ENCODE measurements at places on chromosomes 5 and 9.
A peak's percentile ranks its signal among the peaks of the same experiment; 100 is the strongest.

DNA sequence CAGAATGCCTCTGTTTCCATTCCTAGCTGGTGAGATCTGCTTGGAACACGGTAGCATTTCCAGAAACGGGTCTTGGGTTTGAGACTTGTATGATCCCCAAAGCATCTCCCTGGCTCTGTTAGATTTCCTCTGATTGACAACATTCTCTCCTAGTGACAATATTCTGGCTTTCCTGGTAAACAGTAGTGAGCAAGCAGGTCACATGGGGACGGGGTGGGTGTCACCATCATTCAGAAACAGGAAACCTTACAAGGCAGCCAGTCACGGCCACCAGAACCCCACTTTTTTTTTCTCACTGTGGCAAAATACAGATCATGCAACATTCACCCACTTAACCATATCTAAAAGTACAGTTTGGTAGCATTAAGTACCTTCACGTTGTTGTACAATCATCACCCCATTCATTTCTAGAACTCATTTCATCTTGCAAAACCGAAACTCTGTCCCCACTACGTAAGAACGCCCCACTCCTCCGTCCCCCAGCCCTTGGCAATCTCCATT, 90.1 kb upstream of the LMX1B start:
- H3K36me3 ChIP-seq = no peaks in the 10 kb centered on the region
- no peak for DNase-seq
- peaks cover 8% of the 10 kb centered on the region for H3K4me1 ChIP-seq

DNA sequence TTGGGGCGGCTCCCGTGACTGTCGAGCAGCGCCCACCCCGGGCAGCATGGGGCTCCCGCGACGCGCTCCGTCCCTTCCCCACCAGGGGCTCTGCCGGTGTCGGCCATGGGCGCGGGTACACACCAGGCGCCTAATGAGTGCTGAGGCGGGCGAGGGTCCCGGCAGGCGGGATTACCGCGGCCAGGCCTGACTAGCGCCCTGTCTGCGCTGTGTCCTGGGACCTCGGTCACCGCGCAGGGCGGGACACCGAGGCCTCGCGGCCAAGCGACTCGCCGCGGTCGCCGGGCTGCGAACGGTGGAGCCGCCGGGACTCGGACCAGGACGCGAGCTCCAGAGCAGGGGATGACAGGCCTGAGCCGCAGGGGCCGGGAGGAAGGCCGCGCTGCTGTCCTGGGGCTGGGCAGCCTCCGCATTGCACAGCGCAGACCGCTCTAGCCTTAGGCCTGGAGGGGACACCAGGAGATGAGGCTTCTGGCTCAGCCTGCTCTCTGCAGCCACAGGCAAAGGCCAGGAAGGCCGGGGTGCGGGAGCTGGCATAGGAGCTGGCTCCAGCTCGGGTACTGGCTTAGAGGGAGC, 14.1 kb downstream of the LCN10 start:
- H3K27me3 ChIP-seq = no peaks in the 10 kb centered on the region
- peaks cover 45% of the 10 kb centered on the region for H3K4me1 ChIP-seq
- DNase-seq = no peak
- H3K4me3 ChIP-seq = peak overlapping the region; percentile 76
- peak overlapping the region; percentile 62 for H3K27ac ChIP-seq

GRCh38 chr9:73402081-73403028, 250.7 kb downstream of the ANXA1 start:
- no peaks in the 10 kb centered on the region for H3K4me1 ChIP-seq
- H3K27ac ChIP-seq = no peak overlapping the region
- H3K36me3 ChIP-seq = no peaks in the 10 kb centered on the region
- H3K4me3 ChIP-seq = no peak overlapping the region
- no peak for DNase-seq
- no peaks in the 10 kb centered on the region for H3K27me3 ChIP-seq

DNA sequence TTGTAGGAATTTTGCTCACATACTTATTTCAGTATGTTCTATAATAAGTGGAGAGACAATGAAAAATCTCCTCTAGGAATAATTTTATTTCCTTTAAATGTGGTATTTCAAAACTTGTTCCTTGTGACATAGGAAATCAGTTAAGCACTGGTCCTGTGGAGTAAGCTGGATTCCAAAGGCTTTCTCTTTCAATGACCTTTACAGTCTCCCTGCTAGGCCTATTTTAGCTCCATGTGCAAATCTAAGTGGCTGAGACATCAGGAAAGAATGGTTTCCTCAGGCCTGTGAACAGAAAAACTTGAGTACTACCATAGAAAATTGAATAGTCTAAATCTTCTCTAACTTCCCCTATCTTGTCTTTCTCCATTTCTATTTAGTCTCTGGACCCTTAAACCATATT, 514.2 kb upstream of the TLE4 start:
- no peak overlapping the region for H3K27ac ChIP-seq
- no peaks in the 10 kb centered on the region for H3K4me1 ChIP-seq
- no peaks in the 10 kb centered on the region for H3K36me3 ChIP-seq
- H3K4me3 ChIP-seq = no peak overlapping the region

DNA sequence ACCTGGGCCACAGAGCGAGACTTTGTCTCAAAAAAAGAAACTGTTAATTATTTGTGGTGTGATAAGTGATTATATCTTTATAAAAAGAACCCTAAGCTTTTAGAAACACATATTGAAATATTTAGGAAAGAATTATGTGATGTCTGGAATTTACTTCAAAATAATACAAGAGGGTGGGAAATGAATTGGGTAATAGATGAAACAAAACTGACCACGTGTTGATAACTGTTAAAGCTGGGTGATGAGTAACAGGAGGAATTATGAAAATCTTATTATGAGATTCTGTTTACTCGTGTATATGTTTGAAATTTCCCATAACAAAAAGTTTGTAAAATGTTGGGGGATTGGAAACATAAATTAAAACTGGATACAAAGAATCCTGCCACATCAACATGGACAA, 33.0 kb upstream of the PPP2CA start:
- no peak overlapping the region for H3K27ac ChIP-seq
- H3K36me3 ChIP-seq = no peaks in the 10 kb centered on the region
- H3K4me3 ChIP-seq = no peak overlapping the region
- DNase-seq = no peak
- no peaks in the 10 kb centered on the region for H3K4me1 ChIP-seq
- no peaks in the 10 kb centered on the region for H3K27me3 ChIP-seq

GRCh38 chr5:163261647-163262269, 175.6 kb upstream of the CCNG1 start:
- no peaks in the 10 kb centered on the region for H3K4me1 ChIP-seq
- H3K27ac ChIP-seq = no peak overlapping the region
- no peak overlapping the region for H3K4me3 ChIP-seq

DNA sequence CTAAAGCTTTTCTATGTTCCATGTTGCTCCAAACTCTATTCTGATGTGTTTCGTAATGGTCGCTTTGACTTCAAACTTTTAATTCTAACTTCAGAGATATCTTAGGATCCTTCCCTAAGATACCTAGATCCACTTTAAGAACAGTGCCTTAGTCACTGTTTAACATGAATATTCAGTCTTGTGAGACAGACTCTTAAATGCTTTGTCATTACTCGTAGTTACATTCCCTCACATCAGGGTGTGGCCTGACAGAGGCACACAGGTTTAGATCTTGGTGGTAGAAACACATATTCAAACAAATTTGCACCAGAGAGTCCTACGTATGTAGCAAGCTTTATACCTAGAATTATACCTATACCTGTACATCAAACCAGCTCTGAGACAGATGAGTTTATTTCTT, 687.0 kb upstream of the C9orf72 start:
- no peaks in the 10 kb centered on the region for H3K4me1 ChIP-seq
- H3K36me3 ChIP-seq = no peaks in the 10 kb centered on the region
- no peak for DNase-seq
- H3K27ac ChIP-seq = no peak overlapping the region
- no peaks in the 10 kb centered on the region for H3K27me3 ChIP-seq

DNA sequence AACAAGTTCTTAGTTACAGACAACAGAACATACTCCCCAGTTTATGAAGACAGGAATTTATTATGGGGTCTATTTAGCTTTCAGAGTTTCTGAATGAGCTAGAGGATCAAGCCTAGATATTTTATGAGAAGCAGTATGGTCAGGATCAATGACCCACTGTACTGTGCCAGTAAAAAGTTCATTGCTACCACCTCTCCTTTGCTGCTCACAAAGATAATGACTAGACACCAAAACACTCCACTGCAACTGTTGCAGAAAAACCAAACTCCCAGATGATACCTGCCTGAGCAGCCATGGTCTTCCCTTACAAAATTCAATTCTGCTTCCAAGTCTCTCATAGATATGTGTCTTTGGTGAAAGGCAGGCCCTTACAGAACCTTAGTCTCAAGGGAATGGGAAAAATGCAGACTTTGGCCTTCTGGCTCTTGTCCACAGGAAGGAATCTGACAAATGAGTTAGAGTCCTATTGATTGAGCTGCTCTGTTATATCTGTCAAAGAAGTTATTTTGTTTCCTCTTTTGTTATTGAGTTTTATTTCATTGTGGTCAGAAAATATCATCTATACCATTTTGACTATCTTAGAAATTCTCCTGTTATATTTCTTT, 74.7 kb upstream of the RASGRF2 start:
- peaks cover 8% of the 10 kb centered on the region for H3K4me1 ChIP-seq
- no peak overlapping the region for H3K4me3 ChIP-seq
- no peaks in the 10 kb centered on the region for H3K27me3 ChIP-seq
- no peak for DNase-seq

DNA sequence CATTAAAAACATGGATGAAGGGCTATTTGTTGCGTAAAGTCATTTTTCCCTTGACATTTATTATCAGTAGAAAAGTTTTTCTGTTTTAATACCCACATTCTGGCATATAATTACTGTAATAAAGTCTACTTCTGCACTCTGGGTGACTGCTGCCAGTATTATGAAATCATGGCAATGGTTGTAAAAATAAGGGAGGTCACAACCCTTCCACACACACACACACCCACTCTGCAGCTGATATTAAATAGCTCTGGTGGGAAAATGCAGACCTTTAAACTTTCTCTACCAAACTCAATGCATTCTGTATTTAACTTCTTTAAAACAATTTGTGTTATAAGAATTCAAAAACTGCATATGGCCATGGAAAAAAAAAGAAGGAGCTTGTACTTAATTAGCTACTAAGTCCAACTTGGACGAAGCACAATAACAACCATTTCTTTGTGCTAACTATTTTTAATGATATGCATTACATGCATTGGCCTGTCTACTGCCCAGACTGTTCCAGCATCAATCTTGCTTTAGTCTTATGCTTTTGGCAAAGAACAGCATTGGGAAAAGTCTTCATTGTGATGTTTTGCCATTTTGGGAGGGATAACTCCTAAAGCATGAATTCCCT, 137.6 kb upstream of the MAP3K1 start:
- no peak overlapping the region for H3K4me3 ChIP-seq
- DNase-seq = no peak
- peaks cover 29% of the 10 kb centered on the region for H3K4me1 ChIP-seq
- H3K27ac ChIP-seq = no peak overlapping the region
- no peaks in the 10 kb centered on the region for H3K36me3 ChIP-seq

- no peaks in the 10 kb centered on the region for H3K27me3 ChIP-seq
- H3K27ac ChIP-seq = peak overlapping the region; percentile 84
- peaks cover 58% of the 10 kb centered on the region for H3K4me1 ChIP-seq
- no peaks in the 10 kb centered on the region for H3K36me3 ChIP-seq
Observed at GRCh38 chr9:34592895-34593601, 3.5 kb upstream of the CNTFR start.

DNA sequence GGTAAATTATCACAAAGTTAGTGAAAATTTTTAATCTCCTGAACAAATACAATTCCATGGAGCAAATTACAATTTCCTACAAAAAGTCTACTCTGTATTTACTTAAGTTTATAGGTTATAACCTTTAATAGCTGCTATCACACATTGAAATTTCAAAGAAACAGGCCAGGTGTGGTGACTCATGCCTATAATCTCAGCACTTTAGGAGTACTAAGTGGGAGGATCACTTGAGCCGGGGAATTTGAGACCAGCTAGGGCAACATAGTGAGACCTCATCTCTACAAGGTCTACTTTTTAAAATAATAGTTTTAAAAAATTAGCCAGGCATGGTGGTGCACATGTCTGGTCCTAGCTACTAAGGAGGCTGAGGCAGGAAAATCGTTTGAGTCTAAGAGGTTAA, 50.3 kb downstream of the HINT1 start:
- no peak overlapping the region for H3K27ac ChIP-seq
- H3K36me3 ChIP-seq = no peaks in the 10 kb centered on the region

GRCh38 chr5:92552206-92553160, 1028.5 kb downstream of the NR2F1-AS1 start:
- no peaks in the 10 kb centered on the region for H3K27me3 ChIP-seq
- peak overlapping the region; percentile 9 for H3K27ac ChIP-seq
- H3K4me1 ChIP-seq = no peaks in the 10 kb centered on the region
- no peaks in the 10 kb centered on the region for H3K36me3 ChIP-seq
- no peak for DNase-seq

- H3K4me1 ChIP-seq = no peaks in the 10 kb centered on the region
- H3K36me3 ChIP-seq = no peaks in the 10 kb centered on the region
- no peaks in the 10 kb centered on the region for H3K27me3 ChIP-seq
Observed at GRCh38 chr5:124888622-124889485, 142.4 kb upstream of the ZNF608 start.

DNA sequence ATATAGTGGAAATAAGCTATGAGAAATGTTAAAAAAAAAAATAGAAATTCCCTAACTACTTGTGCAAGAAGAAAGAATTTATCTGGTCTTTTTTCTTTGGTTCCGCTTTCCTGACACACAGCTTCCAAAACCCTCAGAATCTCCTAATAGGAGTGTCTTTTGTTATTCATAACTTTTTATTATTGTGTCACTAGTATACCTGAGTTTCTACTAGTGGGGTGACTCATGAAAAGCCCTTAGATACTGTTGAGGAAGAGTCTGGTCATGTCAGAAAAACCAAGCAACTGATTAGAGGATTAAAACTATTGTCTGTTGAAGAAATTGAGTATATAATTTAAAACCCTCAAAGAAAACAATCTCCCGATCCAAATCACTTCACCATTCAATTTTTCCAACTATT, 152.8 kb upstream of the IFNE start:
- no peak for DNase-seq
- no peaks in the 10 kb centered on the region for H3K27me3 ChIP-seq
- no peak overlapping the region for H3K4me3 ChIP-seq
- H3K27ac ChIP-seq = no peak overlapping the region

DNA sequence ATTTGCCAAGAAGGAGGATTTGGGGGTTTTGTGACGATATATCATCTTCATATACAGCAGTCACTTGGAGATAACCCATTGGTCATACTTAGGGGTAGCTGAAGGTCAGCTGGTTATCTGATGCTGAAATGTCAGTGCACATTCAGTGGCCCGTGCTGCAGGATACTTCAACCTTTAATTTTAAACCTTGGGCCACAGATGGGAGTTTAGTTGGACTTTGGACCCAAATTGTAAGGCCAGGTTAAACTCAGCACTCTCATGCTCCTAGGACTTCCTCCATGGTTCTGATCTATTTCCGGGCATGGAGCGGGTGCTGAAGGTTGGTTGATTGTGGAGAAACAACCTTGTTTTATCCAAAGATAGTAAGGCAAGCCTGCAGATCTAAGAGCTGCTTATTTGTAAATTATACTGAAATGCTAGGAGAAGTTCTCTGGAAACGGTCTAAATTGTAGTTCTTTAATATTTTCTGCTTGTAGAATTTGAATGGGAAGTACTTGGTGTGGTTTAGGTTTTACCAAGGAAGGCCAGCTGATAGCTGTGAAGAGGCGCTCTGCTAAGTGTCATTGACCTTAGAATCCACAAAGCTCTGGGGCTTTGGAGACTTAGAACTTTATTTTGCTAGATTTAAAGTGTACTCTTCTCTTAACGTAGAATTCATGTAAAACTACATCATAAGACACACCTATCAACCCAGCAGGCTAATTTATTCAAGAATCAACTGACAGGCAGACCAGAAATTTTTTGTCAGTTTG, 38.6 kb downstream of the SLC44A1 start:
- no peak overlapping the region for H3K27ac ChIP-seq
- peaks cover 35% of the 10 kb centered on the region for H3K4me1 ChIP-seq
- H3K4me3 ChIP-seq = no peak overlapping the region

- H3K4me1 ChIP-seq = no peaks in the 10 kb centered on the region
- H3K36me3 ChIP-seq = no peaks in the 10 kb centered on the region
- no peaks in the 10 kb centered on the region for H3K27me3 ChIP-seq
- H3K4me3 ChIP-seq = no peak overlapping the region
Observed at GRCh38 chr9:23552876-23553601, 273.0 kb downstream of the ELAVL2 start.

Data from vagina (tissue), 2 donors.